ENCODE measurements at places on chromosomes 3 and 15.

GRCh38 chr3:184391266-184391665 is 11.4 kb downstream of the CHRD start:
- no peak for DNase-seq

DNA sequence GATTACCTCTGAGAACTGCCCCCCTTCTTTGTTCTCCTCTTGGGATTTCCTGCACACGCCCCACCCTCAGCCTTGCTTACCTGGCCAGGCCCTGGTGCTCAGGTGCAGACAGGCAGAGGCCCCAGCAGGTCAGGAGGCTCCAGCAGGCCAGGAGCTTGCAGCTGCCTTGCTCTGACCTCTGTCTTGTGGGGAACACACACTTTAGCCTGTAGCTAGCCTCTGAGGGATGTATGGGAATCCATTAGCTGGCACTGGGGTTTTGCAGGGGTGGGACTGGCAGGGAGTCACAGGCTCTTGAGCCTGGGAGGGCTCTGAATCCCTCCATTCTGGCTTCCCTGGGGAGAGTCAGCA is 2.7 kb downstream of the SMAD6 start:
- no peak for DNase-seq

- DNase-seq: no peak
Observed at GRCh38 chr3:124858275-124858674, 28.9 kb downstream of the ITGB5 start.

GRCh38 chr3:194472290-194472920 is 14.4 kb downstream of the ATP13A3 start:
- DNase-seq: no peak

DNA sequence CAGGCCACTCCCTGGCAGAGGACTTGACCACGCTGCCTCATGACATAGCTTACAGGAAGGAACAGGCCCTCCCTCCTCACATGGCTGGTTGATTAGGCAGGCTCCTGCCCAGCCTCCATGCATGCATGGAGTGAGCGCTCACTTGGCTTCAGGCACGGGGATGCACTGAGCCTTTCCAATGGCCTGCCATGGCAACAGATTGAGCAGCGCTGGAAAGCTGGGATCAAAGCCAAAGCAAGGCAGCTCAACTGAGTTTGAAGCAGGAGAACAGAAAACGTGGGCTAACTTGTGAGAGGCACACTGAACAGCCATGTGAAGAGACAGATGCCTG is 5.9 kb upstream of the GRAMD2A start:
- DNase-seq: peak; percentile 48

DNA sequence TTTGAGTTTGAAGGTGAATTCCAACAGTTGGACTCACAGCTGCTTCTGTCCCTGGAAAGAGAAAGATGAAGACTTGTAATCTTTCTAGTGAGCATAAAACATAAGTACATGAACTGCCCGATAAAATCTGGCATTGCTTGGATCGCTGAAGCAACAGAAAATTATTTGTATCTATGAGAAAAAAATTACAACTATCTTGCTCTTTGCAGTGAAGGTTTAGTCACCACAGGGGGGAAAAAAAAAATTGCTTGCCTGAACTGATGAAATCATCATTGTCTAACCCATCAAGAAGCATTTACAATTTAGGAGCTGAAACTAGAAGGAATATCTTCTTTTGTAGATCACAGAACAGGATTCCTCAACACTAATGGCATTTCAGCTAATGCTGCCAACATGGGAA is 20.0 kb downstream of the TMEM207 start:
- DNase-seq: no peak

DNA sequence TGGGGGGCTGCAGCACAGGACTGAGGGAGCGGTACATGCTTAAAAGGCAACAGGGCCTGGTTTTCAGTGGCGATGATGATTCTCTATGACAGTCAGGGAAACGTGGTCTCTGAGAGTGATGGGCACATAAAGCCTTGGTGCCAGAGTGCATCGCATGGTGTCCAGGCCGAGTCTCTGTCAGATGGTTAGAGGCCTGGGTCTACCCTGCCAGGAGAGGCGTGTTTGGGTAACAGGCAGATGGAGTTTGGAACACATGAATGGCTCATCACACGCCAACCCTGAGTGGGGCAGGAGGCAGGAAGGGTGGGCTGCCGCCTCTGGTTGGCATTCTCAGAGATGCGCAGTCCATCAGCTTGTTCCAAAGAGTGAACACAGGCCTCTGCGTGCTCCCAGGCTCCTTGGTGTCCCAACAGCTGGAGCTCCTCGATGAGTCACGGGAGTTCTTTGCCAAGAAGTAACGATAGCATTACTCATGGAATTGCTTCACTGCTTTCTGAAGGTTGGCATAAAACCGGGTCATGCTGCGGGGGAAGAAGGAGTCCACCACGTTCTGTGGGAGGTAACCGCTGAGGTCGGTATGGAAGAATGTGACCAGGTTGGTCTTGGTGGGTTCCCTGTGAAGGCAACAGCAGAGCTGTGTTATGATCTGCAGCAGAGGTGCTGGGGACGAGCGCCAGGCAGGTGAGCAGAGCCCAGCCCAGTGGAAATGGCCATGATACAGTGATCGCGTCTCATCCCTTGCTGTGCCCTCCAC is 11.0 kb downstream of the STARD5 start:
- peak; percentile 73 for DNase-seq

- no peak for DNase-seq
Observed at GRCh38 chr3:190076601-190077394, 43.9 kb downstream of the P3H2 start.

DNA sequence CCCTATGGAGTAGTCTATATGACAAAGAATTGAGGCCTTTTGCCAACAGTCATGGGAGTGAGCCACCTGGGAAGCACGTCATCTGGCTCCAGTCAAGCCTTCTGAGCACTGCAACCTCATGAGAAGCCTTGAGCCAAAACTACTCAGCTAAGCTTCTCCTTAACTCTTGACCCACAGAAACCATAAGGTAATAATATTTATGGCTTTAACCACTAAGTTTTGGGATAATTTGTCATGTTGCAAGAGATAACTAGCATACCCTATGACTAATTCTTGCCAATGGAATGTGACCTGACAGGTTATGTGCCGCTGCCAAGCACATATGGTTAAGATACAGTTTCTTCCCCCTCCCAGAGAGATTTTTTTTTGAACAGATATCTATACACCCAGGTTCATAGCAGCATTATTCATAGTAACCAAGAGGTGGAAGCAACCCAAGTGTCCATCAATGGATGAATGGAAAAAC is 11.8 kb upstream of the SLC6A11 start:
- DNase-seq: no peak

DNA sequence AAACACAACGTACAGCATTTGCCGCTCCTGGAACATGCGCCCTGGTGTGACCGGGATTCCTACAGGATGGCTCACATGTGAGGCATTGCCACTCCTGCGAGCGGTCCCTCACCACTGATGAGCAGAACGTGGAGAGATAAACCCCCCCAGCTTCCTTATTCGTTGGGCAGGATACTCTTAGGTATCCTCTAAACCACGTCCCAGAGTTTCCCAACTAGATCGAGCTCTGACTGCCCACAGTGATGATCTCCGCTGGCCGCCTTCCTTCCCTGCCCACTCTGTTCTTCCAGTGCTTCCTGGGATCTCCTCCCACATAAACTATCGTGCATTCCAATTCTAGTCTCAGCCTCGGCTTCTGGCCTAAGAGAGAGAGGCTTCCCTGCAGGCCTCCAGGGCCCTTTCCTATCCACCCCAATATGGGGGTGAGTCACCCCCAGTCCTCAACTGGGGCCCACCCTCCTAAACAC is 91.8 kb downstream of the TOP2B start:
- DNase-seq: no peak

DNA sequence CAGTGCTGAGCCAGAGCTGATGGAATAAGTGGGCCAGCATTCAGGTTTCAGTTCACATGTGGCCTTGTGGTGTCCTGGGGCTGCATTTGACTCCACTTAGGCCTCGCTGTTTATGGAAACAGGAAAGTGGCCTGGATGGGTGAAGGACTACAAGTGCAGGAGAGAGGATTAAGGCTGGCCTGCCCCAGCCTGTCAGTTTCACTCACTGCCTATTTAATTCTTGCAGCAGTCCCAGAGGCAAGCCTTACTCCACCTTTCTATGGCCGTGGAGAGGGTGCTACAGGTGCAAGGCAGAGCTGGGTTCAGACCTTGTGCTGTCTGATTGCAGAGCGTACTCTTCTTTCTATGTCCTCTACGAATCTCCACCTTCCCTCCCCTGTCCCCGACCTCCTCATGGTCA is 37.7 kb downstream of the ABHD17C start:
- no peak for DNase-seq

DNA sequence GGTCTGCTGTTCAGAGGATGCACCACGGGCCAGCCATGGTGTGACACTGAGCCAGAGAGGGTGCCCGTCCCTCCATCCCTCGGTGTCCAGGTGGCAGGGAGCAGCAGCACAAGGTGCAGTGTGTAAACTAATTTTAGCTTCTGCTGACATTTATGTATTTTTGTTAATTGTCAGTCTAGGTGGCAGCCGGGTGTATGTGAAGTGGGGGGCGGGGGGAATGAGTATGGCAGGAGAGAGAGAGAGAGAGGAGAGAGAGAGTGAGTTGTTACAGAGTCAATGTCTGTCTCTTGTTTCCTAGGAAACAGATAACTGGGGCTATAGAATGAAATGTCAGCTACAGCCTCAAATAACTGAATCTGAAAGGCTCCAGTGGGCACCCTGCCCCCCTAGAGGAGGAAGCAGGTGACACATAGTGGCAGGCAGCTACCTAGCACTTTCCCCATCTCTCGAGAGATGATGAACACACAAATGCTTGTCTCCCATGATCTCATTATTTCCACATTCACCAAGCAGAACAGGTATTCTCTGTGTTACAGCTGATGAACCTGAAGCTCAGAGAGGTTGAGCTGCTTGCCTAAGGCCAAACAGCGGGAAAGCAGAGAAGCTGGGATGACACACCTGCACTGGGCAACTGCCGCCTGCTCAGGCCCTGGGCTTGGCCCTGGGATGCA is 24.7 kb downstream of the RASGRF1 start:
- DNase-seq: no peak

DNA sequence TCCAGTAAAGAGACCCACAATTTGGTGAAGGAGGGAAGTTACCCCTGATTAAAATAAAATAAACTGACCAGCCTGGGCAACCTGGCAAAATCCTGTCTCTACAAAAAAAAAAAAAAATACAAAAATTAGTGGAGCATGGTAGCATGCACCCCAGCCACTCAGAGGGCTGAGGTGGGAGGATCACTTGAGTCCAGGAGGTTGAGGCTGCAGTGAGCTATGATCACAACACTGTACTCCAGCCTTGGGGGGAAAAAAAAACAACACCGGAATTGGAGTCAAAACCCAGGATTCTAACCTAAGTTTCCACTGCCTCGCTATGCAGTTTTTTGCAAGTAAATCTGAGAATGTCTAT is 22.5 kb downstream of the DCAF1 start:
- DNase-seq: no peak

GRCh38 chr3:45464336-45465170 is 76.2 kb downstream of the LARS2 start:
- peak; percentile 51 for DNase-seq

- no peak for DNase-seq
Observed at GRCh38 chr3:170418422-170419398, at the start of gene CLDN11. Gene CLDN11, plus strand, starts transcription at chr3:170418868. Its CDS starts 199 bp downstream, at chr3:170419067.

- peak; percentile 45 for DNase-seq
Observed at GRCh38 chr3:48405343-48405881, 24.5 kb downstream of the PLXNB1 start.

DNA sequence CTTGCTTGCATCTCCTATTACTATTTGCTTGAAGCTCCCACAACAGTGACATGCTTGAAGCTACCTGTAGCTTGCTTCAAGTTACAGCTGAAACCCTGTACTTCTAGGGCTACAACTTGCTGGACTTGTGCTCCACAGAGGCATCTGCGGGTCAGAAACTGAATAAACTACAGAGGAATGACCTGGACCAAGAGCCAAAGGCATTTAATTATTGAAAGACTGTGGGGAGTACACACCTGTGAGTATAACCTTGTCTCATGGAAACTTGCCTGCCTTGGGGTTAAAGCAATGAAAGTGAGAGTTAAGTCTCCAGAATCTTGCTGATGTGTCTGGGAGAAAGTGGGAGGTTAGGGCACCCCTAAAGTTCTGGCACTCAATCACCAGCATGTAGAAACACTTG is 69.8 kb downstream of the UMPS start:
- DNase-seq: no peak

GRCh38 chr3:113287803-113288648 is 76.7 kb downstream of the BOC start:
- no peak for DNase-seq

- DNase-seq: no peak
Observed at GRCh38 chr3:38168151-38169026, 3.1 kb downstream of the OXSR1 start.

- DNase-seq: no peak
Observed at GRCh38 chr15:67018026-67018425, 47.4 kb upstream of the SMAD3 start.

GRCh38 chr3:186670155-186670554 is 4.3 kb downstream of the HRG start:
- no peak for DNase-seq

- no peak for DNase-seq
Observed at GRCh38 chr15:30023798-30024295, 58.9 kb upstream of the GOLGA8J start.

DNA sequence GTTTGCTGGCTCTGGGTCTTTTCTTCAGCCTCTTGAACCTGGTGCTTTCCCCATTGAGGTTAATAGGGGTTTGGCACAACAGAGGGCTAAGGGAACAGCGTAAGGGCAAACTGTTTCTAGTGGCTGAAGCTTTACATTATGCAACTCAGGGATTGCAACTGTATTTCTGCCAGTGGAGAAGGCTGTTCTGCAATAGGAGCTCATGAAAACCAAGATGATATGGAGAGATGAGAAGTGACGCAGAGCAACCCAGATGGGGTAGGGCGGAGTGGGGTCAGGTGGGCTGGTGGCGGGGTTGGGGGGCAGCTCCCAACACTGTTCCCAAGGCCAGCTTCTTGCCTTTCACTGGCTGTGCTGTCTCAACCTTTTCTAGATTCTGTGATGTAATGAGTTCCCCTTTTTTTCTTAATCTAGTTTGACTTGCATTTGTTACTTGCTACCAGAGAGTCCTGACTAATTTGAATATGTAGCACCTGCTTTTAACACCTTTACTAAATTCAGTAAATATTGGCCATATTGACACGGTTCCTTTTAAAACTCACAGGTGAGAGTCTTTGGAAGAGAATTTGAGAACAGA is 7.2 kb downstream of the GXYLT2 start:
- no peak for DNase-seq

DNA sequence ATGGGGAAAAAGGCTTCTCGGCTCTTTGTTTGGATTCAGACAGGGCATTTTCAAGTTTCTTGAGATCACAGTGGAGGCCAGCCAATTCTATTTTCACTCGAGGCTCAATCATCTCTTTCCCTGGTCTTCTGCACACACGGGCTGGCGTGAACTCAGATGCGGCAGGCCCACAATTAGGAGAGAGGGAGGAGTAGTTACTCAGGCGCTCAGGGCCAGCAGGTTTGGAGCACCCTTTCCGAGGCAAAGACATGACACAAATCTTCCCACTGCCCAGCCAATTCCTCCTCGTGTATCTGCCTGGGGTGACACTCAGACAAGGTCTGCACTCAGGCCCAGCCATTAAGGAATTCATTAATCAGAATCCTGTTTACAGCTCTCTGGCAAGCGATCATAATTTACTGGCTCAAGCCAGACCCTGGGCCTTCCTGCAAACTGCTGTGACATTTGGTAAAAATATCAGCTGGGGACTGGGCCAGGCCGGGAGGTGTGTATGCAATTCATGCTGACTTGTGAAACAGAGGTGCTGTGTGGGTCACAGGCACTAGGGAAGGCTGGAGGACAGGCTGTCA is 68.1 kb upstream of the TLE3 start:
- DNase-seq: no peak
